ENCODE measurements at places on chromosomes 5 and 9.

DNA sequence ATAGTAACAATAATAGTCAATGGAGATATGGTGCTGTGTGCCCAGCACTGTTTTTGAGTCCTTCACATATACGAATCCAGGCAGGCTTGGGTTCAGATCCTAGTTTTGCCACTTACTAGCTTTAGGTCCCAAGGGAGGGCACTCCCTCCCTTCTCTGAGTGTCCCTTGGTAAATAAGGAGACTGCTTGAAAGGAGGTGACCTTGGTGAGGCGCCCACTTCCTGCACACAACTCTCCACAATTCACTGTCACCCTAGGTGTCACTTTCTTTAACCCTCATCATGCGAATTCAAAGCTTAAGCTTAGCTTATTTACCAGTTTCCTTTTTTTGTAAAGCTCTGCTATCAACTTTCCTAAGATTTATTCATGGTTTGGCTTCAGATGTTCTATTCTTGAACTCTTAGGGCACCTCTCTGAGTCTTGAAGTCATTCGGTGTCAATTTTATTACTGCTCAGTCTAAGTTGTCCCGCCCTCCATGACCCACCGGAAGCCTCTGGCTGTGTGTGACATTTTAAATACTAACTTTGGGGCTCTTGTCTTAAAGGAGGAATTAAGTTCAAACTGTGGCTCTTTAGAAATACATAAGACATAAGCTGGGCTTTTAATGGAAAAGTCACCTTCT, 170.7 kb upstream of the ZNF618 start:
- DNase-seq: no peak

GRCh38 chr5:1359713-1360112, 14.8 kb upstream of the CLPTM1L start:
- no peak for DNase-seq

- no peak for DNase-seq
Measured at GRCh38 chr5:136511046-136511445, 145.7 kb upstream of the TRPC7 start.

DNA sequence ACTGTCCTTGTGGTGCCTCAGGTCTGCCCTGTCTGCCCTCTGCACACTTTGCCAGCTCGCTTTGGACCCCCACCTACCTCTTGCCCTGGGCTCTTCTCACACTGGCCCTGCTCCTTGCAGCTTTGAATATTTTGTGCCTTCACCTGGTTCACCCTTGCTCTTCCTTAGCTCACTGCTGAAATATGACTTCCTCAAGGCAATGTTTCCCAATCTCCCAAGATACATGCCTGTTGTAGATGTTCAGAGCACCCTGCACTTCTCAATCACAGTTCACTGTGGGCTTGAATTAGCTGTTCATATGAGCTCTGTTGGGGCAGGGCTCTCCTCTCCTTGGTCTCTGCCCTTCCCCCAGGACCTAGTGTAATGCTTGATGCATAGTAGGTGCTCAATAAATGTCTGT, 8.0 kb downstream of the AFAP1L1 start:
- no peak for DNase-seq

DNA sequence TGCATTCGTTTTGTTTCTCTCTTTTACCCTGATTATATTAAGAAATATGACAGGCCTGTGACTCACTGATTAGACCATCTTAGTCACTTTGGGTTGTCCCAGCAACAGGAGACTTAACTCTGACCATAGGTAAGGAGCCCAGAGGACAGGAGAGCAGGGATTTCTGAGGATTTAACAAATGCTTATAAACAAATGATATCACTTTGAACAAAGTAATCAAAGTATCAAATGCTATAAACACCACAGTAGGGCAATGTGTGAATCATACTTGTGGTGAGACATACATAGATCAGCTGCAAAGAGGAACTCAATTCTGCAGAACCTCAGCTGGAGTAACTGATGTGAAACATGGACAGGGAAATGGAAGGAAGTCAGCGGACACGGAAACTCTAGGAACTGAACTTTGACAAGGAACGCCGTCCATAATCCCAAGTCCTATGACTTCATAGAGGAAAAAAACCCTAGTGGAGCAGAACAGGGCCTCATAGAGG, 190.6 kb upstream of the MSX2 start:
- no peak for DNase-seq

- no peak for DNase-seq
Measured at GRCh38 chr5:40436535-40437237, 243.0 kb upstream of the PTGER4 start.

DNA sequence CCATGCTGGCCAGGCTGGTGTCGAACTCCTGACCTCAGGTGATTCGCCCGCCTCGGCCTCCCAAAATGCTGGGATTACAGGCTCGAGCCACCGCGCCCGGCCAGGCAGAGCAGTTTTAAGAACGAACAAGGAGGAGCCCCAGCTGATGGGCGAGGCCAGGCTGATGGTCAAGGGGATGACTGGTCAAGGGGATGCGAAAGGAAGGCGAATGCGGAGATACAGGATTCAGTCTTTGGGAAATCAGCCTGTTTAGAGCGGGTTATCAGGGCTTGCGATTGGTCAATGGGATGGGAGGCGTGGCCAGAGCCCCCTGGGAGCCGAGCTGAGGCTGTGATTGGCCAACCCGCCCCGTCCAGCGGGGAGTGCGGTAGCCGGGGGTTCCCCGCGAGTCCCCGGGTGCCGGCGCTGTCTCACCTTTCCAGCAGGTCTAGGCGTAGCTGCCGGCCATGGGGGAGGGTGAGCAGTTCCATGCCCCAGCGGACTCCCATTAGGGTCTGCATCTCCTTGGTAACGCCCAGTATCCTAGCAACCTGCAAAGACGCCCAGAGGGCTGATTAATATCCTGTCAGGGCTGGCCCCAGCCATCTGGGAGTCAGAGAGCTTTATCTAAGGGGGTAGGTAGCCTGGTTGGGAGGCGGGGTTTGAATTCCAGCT, 7.5 kb upstream of the TOR2A start:
- DNase-seq: no peak

- DNase-seq: no peak
Measured at GRCh38 chr9:87708986-87709728, 16.8 kb upstream of the CTSL start.

Data from cortex of kidney (tissue), 1 donor.